ENCODE measurements at places on chromosomes 7 and 10.

DNA sequence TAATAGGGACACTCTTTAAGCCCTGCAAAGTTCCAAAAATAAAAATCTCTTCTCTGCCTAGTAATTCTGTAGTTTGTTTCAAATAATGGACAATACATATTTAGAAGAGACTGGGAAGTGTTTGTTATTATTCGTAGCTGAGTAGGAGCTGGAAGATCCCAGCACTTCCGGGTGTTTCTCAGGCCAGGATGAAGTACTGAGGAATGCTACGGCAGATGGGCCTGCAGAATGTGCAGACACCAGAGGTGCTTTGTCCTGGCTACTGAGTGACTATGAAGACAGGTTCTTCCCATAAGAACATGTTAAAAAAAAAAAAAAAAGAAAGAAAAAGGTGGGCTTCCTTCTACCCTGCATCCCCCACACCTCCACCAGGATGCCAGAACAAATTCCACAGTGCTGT is 36.1 kb downstream of the ETV1 start:
- DNase-seq = no peak

DNA sequence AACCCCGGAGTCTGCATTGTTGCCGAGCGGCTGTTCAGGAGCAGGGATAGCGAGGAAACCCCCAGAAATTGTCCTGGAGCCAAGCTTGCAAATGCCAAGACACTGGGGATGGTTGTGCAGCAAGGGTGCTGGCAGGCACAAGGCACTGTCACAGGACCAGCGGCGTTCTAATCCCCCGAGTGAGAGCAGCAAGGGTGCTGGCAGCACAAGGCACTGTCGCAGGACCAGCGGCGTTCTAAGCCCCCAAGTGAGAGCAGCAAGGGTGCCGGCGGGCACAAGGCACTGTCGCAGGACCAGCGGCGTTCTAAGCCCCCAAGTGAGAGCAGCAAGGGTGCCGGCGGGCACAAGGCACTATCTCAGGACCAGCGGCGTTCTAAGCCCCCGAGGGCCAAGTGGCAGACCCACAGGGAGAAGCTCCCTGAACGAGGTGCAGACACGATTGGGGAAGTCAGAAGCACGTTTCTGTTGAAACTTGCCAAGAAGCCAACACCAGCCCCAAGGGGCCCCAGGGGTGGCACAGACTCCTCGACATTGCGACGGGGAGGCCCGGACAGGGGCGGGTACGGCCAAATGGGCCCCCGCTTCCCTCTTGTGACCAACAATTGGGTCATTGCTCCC is 40.4 kb upstream of the INPP5A start:
- DNase-seq = no peak

DNA sequence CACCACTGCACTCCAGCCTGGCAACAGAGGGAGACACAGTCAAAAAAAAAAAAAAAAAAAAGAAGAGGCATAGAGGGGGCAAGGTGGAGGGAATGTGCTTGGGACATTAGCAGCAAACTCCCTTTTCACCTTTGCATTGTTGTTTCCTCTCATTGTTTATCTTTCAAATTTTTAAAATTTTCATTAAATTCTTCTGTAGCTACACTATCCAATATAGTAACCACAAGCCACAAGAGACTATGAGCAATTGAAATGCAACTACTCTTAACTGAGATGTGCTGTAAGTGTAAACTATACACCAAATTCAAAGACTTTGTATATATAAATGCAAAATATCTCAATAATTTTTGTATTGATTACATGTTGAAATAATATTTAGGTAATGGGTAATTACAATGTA is 43.4 kb downstream of the EBLN1 start:
- no peak for DNase-seq

- no peak for DNase-seq
Measured at GRCh38 chr10:129966889-129967578, 3.0 kb upstream of the EBF3 start.

DNA sequence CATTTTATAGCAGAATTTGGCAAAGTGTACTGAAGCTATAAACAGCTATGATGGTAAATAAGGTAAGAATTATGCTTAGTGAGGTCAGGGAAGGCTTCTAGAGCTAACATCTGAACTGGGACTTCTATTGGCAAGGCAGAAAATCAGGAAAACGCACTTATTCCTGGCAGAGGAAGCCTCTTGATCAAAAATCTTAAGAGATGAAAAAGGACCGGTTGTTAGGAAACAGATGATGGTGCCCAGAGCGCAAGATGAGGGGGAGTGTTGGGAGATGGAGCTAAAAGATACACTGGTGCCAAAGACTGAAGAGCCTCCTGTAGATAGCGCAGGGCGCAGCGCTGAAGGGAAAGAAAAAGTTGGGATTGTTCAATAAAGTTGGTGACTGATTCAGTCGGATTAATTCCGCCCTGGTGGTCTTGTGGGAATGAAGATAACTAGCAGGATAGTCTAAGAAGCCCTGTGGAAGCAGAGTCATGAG is 550 bp upstream of the CALU start:
- DNase-seq = no peak

GRCh38 chr7:14457568-14458453 is 444.7 kb downstream of the DGKB start:
- DNase-seq = peak; percentile 2

GRCh38 chr10:74174521-74174920 is 23.5 kb downstream of the ADK start:
- DNase-seq = no peak

GRCh38 chr7:92306153-92306552 is 60.4 kb downstream of the ANKIB1 start:
- DNase-seq = no peak

- DNase-seq = no peak
Measured at GRCh38 chr10:127278001-127278400, 81.6 kb upstream of the INSYN2A start.

DNA sequence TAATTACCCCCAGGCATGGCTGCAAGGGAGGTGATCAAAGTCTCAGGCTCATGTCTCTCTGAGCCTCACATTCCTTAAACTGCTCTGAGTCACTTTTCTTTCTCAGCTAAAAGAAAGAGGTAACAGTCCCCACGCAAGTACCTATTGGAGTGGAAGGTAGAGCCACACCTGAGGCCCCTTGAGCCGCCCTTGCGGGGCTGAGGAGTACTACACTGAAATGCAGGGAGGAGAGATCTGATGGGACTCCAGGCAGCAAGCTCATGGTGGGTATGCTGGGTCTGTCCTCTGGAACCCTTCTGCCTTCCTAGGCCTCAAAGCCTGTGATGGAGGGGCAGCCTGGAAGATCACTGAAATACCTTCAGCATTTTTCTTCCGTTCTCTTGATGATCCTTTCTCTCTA is 960.0 kb downstream of the DNAJB9 start:
- no peak for DNase-seq

DNA sequence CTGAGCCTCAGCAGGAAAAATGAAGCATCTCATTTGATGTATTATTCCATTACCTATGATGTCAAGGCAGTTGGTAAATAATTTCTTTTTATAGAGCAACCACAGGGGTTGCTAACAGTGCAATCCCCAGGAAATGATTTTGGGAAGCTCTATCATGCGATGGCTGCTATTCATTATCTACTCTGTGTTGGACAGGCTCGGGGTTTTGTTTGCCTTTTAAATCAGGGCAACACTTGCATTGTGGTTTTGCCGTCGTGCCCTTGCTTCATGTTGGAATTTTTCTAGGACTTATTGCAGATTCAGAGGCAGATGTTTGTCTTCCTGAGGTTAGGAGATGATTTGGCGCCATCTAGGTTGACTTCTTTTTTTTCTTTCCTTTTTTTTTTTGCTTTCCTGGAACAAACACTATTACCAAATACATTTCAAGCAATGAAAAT is 128.4 kb downstream of the BICC1 start:
- no peak for DNase-seq

DNA sequence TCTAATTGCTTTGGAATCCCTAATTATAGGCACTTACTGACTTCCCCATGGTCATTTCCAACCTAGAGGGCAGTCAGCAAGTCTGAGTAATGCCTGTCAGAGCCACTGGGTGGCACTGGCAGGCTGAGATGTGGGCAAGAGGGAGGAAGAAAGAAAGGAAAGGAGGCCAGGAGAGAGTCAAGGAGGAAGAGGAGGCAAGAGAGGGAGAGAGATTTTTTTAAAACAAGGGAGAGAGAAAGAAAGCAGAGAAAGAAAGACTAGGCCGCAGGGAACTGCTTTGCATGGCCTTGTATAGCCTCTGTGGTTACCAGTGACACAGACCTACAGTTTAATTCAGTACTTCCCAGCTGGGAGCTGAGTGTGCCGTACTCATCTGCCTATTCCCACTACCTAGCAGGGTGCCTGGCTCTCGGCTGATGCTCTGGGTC is 210.4 kb upstream of the ADO start:
- DNase-seq = peak; percentile 42

DNA sequence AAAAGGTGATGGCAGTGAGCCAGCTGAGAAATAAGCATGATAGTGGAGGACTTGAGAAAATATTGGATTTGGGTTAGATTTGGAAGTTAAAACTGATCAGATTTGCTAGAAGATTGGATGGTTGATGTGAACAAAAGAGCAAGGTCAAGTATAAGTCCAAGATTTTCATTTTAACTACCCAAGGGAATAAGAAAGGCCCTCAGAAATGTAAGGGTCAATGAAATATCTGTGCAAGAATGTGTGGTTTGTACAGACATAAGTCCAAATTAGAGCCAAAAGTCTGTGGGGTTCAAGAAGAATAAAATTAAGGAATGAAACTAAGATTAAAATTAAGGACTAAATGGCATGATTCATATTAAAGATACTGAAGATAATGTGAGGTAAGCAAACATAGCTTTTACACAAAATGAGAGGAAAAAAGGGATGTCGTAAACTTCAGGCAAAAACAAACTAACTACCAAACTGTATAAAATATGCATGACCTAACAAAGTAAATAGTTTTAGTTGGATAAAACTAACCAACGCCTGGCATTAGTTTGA is 78.4 kb upstream of the CACNA2D1 start:
- DNase-seq = no peak

GRCh38 chr10:34320265-34320664 is 494.8 kb downstream of the PARD3 start:
- DNase-seq = no peak

DNA sequence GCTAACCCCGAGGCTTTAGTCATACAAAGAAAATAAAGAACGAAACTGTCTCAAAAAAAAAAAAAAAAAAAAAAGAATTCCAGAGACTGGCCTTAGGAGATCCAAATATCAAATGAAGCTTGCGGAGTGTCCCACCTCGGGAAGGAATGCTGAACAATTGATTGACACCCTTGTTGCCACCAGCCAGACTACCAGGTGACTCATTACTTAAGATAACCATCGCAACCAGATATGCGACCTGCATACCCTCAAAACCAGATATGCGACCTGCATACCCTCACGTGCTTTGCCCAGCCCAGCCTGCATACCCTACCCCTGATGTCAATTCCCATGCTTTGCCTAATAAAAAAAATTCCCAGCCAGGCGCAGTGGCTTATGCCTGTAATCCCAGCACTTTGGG is 2.7 kb upstream of the PRKRIP1 start:
- DNase-seq = no peak

DNA sequence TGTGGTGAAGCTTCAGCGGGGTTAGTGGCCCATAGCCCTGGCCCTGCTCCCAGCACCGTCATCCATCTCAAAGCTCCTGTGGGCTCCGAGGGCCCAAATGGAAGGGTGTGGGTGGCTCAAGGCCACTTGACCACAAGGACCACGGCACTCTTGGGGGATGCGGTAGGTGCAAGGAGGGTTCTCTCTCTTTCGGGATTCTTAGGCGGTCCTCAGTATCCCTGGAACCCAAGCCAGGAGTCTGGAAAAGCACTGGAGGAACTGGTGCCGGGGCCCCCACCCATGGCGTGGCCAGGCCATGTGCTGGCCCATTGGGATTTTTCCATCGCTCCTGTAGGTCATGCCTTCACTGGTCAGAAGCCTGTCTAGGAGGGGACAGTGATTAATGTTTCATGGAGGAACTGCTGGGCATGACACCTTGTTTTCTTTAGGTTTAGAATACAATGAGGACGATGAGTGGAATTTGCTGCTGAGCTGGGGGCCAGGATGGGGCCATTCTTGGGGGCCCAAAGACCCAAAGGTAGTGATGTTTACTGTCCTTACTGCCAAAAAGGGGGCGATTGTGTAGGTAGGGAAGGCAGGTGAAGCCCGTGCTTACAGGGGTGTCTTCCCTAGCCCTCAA is 16.7 kb downstream of the AQP1 start:
- no peak for DNase-seq

- no peak for DNase-seq
Measured at GRCh38 chr7:6307762-6308161, 35.3 kb upstream of the CYTH3 start.

GRCh38 chr10:73439605-73440312 is 6.4 kb upstream of the MSS51 start:
- DNase-seq = no peak

- no peak for DNase-seq
Measured at GRCh38 chr10:128211064-128211504, 84.9 kb upstream of the MKI67 start.

DNA sequence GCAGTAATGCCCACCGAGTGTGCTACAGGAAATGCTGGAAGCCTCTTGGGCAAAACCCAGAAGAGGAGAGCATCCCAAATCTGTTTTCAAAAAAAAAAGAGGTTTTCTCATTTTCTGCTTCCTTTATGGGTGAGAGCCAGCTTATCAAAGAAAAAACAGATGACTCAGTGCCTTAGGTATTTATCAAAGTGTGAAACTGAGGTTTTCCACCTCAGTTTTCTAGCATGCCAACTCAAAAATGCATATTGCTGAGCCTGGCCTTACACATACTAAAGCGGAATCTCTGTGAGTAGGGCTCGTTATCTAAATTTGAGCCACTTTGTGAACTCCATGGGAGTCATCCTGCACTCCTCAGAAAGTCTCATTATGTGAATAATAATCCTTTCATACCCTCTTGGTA is 705.1 kb downstream of the SUGCT start:
- no peak for DNase-seq

DNA sequence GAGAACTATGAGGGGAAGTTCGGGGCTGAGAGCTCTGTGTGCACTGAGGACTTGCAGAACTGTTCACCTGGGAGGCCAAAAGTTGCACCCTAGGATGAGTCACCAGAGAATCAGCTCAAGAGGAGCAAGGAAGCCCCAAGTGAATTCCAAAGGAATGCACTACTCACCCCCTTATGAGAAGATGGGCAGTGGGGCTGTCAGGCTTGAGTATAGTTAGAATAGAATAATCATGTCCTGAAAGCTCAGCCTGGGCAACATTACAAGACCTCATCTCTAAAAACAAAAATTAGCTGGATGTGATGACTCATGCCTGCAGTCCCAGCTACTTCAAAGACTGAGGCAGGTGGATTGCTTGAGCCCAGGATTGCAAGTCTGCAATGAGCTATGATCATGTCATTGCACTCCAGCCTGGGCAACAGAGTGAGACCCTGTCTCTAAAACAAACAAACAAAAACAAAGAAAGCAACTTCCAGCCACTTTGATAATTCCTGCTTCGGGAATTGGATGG is 30.0 kb downstream of the MAP3K8 start:
- no peak for DNase-seq

GRCh38 chr7:77306231-77307067 is 106.8 kb upstream of the FGL2 start:
- no peak for DNase-seq
